Skeletal muscle tissue (tissue), 5 donors: ENCODE measurements at places on chromosomes 2 and 18. TPM values are rescaled to one million over a fixed set of nuclear protein-coding genes. Genes with fewer than 3 reads are reported as not detected.

SERPINB5 gene
- total RNA-seq, result not detected

GKN1 gene
- total RNA-seq, result not detected

EDAR gene
- total RNA-seq, result not detected

NDUFS1 gene
- total RNA-seq, result 93.9 TPM

MC5R gene
- 1.6 TPM for total RNA-seq

CXCR1 gene
- 0.52 TPM for total RNA-seq

ZNF519 gene
- 6.3 TPM for total RNA-seq

HOXD4 gene
- total RNA-seq, result 1.0 TPM

SPATA3 gene
- not detected for total RNA-seq

TBR1 gene
- not detected for total RNA-seq

SP9 gene
- not detected for total RNA-seq

SERPINB10 gene
- 1.0 TPM for total RNA-seq

PID1 gene
- total RNA-seq, result 25.1 TPM

CCBE1 gene
- 2.6 TPM for total RNA-seq

CACNB4 gene
- total RNA-seq, result 7.8 TPM

CD8A gene
- not detected for total RNA-seq
